ENCODE measurements at places on chromosomes 13 and 19.

DNA sequence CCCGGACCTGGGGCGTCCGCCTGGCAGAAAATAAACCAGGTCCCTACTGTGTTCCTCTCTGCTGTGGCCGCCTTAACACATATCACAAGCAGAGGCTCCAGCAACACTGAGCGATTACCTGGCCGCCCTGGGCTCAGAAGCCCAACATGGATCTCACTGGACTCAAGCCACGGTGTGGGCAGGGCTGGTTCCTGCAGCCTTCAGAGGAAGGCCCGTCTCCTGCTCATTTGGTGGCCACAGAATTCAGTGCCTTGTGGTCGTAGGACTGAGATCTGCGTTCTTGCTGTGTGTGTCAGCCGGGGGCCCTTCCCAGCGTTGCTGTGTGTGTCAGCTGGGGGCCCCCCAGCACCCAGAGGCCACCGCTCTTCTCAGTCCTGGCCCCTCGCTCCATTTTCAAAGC lies 30.2 kb downstream of the C2CD4C start:
- DNase-seq = no peak

- peak; percentile 85 for DNase-seq
These were observed 1.8 kb downstream of the DBP start for GRCh38 chr19:48635263-48635965.

GRCh38 chr13:49855930-49856329 lies 63.4 kb upstream of the KPNA3 start:
- no peak for DNase-seq

GRCh38 chr19:39303373-39304184 lies 7.4 kb downstream of the IFNL1 start:
- DNase-seq = no peak

DNA sequence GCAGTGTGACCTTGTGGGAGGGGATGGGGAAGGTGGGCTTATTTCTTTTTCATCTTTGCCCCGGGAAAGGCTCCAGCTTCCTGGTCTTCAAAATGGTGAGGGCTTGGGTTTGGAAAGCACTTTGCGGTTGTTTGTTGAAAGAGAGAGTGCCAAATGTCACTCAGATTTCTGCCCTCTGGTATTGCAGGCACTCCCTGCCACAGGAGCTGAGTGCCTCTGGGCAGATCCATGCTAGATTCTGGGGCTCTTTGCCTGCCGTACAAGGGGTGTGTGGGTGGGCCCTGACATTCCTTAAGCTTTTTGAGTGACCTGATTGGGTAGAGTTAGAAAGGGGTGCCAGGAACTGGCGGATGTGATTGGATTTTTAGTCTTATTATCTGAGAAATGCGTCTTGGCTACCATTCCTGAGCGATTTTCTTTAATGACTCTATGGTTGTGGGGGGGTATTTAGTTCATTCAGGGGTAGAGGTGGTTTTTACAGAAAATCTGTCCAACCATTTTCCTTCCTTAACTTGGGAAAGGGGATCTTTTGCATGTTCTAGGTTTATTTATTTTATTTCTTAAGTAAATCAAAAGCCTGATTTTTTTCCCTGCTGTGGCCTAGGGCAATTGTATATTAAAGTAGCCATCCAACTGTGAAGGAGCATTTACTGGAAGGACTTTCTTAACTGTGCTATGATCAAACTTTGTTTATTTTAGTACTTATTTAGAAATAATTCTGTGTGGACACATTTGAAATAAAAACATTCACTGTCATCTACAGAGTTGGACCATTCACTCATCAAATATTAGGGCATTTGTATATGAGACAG lies 3.2 kb downstream of the ARHGAP35 start:
- DNase-seq = no peak

DNA sequence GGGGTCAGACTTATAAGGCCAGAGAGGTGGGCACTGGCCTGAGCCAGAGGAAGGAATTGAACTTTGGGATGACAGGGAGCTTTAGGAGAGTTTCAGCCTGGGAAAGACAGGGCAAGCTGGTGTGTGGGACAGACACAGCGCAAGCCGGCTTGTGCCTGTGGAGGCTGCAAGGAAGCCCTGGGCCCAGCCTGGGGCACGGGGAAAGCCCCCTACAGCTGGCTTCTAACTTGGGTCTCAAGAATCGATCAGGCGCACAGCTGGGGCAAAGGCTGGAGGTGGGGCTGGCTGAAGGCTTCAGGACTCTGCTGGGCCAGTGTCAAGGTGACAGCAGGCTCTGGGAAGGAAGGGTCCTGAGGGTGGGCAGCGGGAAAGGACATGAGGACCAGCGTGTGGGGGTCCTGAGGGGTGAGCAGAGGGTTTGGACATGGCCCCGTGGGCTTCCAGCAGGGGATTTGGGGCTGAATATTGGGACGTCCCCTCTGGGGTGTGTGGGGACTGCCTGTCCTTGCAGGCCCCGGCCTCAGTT lies 3.0 kb downstream of the PTOV1 start:
- no peak for DNase-seq

DNA sequence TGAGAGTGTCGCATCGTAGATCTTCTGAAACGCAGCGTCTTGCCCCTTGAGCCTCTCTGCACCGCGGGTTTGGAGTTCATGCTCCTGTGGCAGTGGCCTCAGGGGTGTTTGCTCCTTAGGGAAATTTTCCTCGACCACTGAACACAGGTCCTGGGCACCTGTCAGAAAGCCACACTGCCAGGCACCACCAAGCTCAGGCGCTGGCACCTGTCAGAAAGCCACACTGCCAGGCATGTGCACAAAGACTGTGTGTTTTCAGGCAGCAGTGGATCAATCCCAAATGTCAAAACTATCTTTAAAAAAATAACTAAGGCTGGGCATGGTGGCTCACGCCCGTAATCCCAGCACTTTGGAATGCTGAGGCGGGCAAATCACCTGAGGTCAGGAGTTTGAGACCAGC lies 87.1 kb downstream of the ATP11A start:
- DNase-seq = no peak

DNA sequence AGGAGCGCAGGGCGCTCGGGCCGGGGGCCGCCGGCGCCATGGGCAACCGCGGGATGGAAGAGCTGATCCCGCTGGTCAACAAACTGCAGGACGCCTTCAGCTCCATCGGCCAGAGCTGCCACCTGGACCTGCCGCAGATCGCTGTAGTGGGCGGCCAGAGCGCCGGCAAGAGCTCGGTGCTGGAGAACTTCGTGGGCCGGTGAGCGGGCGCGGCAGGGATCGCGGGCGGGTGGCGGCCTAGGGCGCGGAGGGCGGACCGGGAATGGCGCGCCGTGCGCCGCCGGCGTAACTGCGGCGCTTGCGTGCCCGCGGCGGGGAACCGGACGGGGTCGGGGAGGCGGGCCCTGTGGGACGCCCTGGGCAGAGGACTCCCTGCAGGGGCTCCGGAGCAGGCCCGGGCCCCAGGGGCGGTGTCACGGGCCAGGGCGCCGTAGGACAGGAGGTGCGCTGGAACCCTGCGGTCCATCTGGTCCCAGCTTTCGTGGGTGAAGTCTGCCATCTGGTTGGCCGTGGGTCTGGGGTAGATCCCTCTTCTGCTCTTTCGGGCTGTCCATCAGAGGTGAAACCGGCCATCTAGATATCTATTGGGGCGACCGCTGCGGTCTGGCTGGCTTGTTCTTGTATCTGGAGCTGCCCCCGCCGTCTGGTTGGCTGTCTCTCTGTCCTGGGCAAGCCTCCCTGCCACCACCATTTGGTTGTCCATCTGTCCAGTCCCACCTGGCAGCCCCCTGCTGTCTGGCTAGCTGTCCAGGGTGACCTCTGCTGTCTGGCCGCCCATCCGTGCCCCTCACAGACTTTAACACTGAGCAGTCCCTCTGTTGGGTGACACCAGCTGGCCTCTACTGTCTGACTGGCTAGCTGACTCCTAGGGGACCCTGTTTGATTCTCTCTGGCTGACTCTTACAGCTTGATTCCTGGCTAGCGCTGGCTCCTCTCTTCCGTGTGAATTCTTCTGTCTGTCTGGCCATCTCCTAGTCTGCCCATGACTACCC lies 622 bp downstream of the DNM2 start:
- peak; percentile 78 for DNase-seq

DNA sequence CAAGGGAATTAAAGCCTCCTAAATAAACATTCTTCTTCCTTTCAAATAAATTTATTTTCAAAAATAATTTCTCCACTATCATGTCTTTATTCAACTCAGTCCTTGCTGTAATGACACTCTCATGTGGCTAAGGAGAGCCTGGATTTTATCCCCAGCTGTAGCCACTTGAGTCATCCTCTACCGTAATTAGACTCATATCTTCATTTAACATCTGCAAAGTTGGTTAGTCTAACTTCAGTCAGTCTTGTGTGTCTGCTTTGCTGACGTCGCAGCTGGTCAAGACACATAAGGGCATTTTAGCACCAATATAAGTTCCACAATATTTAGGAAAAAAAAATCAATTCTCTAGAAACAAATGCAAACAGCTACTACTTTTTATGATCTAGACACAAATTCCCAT lies 776.4 kb upstream of the ATXN8OS start:
- DNase-seq = no peak

DNA sequence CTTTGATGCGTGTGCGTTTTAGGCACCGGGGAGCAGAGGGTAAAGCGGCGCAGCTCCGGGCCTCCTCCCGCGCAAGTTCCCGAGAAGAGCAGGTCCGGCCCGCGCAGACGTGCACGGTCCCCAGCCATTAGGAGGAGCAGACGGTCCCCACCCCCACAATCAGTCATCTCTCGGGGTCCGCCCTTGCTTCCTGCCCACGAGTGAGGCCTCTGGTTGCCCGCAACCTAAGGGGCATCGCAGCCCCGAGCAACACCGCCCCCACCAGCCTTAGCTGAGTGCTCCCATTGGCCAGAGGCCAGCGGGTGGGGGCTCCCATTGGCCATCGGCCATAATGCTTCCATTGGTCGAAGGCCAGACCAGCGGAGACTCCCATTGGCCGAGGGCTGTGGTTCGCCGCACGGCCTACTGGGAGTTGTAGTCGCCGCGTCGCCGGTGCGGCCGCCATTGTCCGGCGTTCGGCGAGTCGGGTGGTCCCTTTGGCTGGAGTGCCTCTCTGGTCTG lies at the start of gene ZNF8:
Gene ZNF8 (plus strand): TSS at position 415 of the 501 bp plus-strand sequence. CDS start 127 bp downstream, outside the sequence.
- DNase-seq = peak; percentile 98

- no peak for DNase-seq
These were observed 225.3 kb downstream of the SPRY2 start for GRCh38 chr13:80115616-80116015.

GRCh38 chr13:96783511-96783910 lies 210.8 kb downstream of the OXGR1 start:
- no peak for DNase-seq

- no peak for DNase-seq
These were observed 2.8 kb downstream of the N4BP2L2 start for GRCh38 chr13:32535748-32536147.

- no peak for DNase-seq
These were observed 151.9 kb downstream of the MYO16 start for GRCh38 chr13:108781312-108781711.

DNA sequence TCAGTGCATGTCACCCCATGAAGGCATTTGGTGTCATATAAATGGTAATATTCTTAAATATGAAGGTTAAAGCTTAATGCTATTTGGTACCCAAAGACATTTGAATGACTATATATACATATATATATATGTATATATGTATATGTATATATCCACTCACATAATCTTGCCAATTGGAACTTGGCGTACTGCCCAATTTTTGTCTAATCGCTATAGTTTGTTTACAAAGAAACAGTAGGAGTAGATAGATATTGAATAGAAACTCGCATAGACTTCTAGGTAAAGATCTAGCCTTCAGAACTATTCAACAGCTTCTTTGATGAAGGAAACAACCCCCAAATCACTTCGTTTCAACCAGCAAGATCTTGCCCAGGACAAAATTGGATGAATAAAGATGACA lies 24.1 kb downstream of the KLF5 start:
- no peak for DNase-seq

DNA sequence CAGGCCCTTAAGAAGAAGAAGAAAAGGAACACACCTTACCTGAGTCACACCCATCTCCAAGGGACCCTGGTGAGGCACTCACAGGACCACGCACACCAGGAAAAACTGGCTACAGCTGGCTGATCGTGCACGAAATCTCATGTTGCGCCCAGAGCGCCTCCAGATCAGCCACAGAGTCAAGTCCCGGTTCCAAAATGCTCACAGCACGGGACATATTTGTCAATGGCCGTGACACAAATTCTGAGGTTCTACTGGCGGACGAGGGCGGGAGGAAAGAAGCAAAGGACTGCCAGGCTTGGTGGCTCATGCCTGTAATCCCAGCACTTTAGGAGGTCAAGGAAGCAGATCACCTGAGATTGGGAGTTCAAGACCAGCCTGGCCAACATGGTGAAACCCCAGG lies 21.5 kb downstream of the SH3GL1 start:
- no peak for DNase-seq

DNA sequence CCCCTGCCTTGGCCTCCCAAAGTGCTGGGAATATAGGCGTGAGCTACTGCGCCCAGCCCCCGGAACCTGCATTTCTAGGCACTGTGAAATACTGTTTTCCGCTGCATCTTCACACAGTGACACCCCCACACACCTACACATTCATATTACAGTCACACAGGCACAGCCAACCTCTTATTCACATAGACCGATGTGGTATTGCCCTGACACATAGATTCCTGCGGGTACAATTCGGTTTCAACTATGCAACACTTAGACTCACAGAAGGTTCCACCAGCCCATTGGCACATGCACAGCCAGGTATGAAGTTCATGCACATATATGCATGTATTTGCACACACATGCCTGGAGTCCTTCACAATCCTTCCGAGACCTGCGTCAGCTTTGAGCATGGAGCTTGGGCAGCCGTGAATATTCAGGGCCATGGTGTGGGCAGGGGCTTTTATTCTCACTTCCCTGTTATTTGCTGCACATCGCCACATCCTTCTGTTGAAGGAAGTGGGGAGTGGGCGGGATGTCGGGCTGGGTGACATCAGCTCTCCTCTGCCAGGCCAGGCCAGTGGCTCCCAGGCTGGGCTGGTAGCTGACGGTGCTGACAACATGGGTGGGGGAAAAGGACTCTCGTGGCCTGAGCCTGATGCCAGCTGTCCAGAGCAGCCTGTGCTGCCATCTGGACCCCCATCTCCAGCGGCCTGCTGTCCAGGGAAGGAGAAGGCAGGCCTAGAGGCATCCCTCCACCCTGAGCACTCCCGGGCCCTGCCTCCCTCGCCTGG lies 5.4 kb upstream of the CDC37 start:
- DNase-seq = peak; percentile 70

DNA sequence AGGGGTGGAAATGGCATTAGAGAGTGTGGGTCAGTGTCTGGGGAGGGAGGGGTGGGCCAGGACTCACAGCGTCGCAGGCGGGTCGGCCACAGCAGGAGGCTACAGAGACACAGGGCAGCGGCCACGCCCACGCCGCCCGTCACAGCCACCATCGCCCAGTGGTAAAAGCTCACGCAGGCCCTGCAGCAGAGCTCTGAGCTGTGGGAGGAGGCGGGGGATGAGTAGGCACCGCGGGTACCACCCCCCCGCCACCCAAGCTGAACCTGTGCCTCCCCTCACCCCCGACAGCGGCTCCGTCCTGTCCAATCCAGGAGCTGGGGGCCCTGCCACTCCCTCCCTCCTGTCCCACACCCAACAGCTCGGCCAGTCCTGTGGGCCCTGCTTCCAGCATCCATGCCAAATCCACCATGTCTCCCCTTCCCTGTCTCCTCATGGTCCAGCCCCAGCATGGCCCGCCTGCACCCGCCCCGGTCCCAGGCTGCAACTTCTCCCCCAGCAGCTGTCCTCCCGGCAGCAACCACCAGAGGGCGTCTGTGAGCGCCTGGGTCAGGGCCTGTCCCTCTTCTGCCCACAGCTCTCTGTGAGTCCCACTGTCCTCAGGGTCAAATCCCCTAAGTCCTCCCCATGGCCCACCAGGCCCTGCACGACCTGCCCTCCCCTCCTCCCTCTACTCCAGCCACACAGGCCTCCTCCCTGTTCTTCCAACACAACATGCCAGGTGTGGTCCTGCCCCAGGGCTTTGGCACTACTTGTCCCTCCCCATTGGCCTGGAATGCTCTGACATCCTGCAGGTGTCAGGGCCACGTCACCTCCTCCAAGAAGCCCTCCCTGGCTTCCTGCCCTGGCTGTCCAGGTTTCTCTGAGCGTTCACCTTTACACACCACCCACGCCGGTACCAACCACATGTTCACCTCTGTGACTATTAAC lies 6.0 kb downstream of the TEKTIP1 start:
- DNase-seq = peak; percentile 82

Data from left ventricle myocardium superior (tissue), 1 donor.